ENCODE measurements at places on chromosomes 13 and 19.

DNA sequence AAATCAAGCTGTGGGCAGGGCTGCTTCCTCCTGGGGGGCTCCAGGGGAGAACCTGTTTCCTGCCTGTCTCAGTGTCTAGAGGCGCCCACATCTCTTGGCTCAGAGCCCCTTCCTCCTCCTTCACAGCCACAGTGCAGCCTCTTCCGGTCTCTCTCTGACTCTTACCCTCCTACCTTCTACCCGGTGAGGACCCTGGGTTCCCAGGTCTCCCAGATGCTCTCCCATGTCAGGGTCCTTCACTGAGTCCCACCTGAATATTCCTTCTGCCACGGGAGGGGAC, 153.1 kb downstream of the KDM4B start:
- DNase-seq, result no peak

DNA sequence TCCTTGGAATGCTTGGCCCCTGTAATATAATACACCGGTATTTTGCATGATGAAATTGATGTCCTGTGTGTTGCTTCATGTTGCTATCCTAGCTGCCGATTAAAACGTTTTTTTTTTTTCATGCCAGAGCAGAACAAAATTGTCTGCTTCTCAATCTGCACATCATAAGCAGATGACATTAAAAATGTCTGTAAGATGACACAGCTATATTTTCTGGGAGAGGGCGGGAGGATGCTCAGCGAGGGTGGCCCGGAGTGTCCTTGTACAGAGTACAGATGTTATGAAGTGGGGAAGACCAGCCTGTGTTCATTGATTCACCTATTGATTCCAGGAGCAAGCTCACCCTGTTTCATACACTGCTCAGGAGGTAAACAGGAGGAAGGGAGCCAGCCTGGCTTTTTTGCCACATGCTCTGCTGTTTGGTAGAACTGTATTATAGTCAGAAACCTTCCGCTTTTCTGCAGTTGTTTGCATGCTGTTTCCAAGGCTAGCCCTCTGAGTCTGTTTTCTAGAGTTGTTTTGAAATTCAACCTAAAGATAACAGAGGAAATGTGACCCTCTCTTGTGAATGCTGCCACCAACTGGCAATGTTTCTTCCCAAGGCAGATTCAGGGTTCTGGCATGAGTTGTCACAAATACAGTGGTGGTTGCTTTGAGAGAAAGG, 4.7 kb upstream of the IRS2 start:
- DNase-seq, result no peak

- no peak for DNase-seq
Observed at GRCh38 chr19:38268539-38268938, 4.2 kb downstream of the SPINT2 start.

GRCh38 chr13:33678906-33679657, 138.9 kb upstream of the RFC3 start:
- peak; percentile 8 for DNase-seq

GRCh38 chr13:24458736-24459135, 53.8 kb downstream of the PARP4 start:
- no peak for DNase-seq

- no peak for DNase-seq
Observed at GRCh38 chr19:22606212-22606553, 27.9 kb upstream of the ZNF492 start.

- no peak for DNase-seq
Observed at GRCh38 chr19:2021453-2022140, 6.1 kb upstream of the BTBD2 start.

DNA sequence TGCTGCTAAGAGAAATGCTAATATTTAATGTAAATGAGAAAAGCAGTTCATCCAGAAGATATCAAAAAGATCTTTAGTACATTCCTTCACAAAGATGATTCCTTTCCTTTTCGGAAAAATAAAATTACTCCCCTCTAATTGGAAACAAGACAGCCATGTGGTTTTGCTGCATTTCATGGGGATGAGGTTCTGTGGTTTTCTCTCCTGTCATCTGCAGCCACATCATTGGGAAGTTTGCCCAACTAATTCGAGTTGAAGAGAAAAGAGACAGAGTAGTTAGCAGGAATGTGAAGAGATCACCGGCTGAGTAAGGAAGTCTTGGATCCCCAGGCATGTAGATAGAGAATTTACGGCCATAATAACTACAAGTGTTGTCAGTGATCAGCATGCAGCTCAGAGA, 122.1 kb downstream of the CYSLTR2 start:
- DNase-seq, result no peak

- DNase-seq, result no peak
Observed at GRCh38 chr19:53664152-53664551, 32.4 kb downstream of the DPRX start.

DNA sequence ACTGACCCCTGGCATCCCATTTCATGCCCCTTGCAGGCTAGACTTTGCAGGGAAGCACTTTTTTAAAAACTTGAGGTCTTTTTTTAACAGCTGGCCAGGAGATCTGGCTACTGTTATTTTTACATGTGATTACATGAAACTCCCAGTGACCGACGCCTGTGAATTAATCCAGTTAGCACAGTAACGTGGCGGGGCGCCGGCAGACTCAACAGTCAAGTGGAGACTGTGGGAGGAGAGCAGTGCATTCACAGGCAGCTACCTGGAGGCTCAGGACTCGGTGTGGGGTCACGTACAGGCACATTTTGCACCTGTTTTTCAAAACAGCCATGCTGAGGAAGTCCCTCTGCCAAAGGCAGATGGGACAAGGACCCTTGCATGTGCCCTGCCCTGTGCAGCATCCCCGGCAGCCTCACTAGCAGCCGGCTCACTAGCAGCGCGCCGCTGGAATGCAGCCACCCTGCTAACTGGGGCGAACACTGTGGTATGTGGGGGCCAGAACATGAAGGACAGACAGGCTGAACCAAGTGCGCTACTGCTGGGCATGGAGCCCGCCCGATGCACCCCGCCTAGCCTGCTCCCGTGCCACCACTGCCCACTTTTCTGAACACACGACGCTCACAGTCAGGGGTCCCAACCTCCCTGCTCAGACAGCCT, 18.7 kb downstream of the CAPS start:
- no peak for DNase-seq

- DNase-seq, result no peak
Observed at GRCh38 chr19:45322744-45323281, at the start of gene CKM. TSS of gene CKM (minus strand) at chr19:45322875. CDS start at chr19:45319713, 3,162 bp downstream.

DNA sequence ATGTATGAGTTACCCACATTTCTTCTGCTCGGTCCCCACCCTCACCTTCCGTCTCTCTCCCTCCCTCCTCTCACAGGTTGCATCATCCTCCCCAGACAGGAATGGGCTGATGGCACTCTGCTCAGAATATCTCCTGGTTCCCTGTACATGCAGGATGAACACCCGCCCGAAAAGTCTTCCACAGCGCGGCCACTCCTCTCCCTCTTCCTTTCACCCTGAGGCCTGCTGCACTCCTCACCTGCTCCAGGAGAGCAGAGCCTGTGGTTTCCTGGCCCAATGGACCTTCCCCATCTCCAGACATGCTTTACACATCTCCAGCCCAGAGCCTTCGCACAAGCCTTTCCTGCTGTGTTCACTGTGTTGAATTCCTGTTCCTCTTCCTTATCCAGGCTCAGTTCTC, 40.9 kb downstream of the GSX1 start:
- DNase-seq, result no peak

DNA sequence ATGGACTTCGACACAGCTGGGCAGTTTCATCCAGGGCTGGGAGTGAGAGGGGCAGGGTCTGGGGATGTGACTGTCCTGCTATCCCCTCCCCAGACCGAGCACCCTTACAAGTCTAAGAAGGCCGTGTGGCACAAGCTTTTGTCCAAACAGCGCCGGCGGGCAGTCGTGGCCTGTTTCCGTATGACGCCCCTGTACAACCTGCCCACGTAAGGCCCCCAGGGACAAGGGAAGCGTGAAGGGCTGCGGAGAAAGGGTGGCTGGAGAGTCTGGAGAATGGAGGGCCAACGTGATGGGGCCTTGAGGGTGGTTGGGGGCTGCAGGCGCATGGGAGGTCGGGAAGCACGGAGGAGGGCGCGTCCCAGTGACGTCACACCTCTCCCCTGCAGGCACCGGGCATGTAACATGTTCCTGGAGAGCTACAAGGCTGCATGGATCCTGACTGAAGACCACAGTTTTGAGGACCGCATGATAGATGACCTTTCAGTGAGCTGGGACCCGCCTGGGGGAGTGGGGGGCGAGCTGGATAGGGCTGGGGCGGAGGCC, 89.5 kb downstream of the MAP4K1 start:
- no peak for DNase-seq

GRCh38 chr13:93430381-93430780, 203.8 kb downstream of the GPC6 start:
- DNase-seq, result no peak

- no peak for DNase-seq
Observed at GRCh38 chr19:51701468-51702100, 8.5 kb downstream of the SPACA6 start.

DNA sequence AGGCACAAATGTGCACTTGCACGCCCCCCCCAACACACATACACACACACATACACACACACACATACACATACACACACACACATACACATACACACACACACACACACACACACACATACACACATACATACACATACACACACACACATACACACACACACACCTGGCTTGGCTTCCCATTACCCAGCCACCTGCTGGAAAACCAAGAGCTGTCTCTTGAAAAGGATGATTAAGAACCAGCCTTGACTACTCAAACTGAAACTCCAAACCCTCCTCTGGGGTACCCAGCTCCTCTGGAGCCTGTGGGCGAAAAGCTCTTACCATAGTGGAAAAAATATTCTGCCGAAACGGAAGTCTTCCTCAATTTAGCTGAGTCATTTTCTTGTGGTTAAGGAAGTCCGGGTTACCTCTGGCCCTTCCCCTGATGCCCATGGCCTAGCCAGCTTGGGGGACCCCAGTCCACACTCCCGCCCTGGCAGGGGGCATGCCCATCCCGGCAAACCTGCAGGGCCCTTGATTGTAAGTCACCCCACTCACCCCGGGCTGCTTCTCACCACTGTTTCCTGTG, 21.9 kb downstream of the CEBPA start:
- DNase-seq, result no peak

- DNase-seq, result no peak
Observed at GRCh38 chr19:17504030-17504429, 7.4 kb upstream of the PGLS start.
